ENCODE measurements at places on chromosomes 1 and 21. TPM values are rescaled to one million over a fixed set of nuclear protein-coding genes. Genes with fewer than 3 reads are reported as not detected.
A peak's percentile ranks its signal among the peaks of the same experiment; 100 is the strongest.

DNA sequence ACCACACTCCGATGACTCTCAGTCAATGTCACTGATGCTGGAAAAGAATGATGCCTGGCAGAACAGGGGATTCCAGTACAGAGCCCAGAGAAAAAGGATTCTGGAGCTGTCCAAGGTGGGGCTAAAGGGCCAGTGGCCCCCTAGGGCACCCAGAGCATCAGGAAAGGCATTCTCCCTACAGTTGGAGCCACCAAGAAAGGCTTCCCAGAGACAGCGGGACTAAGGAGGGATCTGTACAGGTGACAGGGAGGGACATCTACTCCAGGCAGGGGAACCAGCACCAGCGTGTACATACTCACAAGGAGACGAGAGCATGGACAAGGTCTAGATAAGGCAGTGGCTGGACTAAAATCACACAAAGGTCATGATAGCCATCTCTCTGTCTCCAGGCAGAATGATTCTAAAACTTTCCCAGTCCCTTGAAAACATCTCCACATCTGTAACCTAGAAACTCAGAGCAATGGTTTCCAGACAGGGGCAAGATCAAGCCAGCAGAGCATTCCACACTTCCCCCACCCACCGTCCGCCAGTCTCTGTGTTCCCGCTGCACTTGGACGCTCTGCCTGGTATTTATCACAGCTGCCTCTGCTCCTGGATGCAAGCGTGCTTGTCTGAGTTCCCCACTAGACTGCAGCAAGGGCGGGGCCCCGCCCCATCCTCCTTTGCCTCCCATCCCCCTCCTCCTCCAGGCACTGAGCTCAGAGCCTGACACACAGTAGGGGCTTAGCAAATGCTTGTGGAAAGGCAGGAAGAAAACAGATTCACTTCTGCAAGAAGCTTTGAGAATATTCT, 111.6 kb upstream of the ZC3H12A start:
- no peak for DNase-seq

DNA sequence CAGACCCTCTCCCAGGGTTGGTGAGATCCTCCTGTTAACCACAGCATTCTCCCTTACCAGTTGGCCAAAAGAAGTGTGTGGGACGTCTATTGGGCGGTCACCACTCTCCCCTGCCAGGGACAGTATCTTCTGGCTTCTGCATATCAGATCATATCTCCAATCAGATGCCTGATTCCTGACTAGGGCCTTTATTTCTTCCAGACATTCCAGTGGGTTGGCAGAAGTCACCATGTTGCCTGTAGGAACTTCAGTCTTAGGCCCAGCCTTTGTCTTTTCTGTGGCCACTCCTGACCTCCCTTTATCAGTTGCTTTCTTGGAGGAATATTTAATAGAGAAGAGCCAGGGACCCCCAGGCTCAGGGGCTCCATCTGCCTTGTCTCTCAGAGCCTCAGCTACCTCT, 130.4 kb upstream of the F3 start:
- DNase-seq, result no peak

DNA sequence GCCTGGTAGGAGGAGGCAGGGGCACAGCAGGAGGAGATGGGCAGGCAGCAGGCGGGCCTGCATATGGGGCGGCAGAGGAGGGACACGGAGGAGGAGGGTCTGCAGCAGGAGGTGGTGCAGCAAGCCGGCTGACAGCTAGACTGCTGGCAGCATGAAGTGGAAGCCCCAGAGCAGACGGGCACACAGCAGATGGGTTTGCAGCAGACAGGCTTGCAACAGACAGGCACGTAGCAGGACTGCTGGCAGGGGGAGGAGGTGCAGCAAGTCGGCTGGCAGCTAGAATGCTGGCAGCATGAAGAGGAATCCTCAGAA, 615 bp downstream of the KRTAP10-5 start:
- no peak for DNase-seq

DNA sequence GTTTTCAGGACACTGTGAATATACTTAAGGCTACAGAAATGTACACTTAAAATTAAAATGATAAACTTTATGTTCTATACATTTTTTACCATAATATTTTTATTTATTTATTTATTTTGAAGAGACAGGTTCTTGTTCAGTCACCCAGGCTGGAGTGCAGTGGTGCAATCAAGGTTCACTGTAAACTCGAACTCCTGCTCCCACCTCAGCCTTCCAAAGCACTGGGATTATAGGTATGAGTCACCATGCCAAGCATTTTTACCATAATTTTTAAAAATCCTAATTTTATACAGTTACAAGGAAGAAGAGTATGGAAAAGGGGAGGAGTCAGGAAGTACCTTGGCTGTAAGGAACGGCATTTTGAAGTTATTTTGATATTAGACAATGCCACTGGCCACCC, 23.6 kb upstream of the ANGPTL3 start:
- no peak for DNase-seq

GRCh38 chr1:210633636-210634035, 304.9 kb downstream of the HHAT start:
- no peak for DNase-seq

DNA sequence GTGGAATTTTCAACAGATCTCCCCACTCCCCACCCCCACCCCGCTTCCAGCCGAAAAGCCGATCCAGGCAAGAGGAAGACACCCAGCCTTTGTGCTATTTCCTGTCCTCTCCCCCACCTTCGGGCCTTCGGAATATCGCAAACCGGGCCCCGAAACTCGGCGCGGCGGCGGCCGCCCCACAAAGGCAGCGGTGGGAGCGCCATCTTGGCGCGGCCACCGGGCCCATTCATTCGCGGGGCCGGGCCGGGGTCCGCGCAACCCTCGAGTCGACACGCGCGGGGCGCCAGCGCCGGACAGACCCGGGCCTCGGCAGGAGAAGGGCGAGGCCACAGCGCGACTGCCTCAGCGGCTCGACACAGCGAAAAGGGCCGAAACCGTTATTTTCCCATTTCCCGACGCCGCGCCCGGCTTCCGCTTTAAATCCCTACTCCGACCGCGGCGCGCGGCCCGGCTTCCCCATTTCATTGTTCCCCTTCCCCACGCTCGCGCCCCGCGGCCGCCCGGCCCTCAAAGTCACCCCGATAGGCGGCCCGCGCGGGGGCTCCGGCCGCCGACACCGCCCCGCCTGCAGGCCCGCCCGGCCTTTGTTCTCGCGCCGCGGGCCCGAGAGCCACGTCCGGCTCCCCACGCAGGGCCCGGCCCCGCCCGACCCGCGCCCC, 911 bp downstream of the GNB1 start:
- peak; percentile 41 for DNase-seq

- DNase-seq, result peak; percentile 52
Observed at GRCh38 chr21:29372063-29372802, 73.5 kb downstream of the BACH1 start.

DNA sequence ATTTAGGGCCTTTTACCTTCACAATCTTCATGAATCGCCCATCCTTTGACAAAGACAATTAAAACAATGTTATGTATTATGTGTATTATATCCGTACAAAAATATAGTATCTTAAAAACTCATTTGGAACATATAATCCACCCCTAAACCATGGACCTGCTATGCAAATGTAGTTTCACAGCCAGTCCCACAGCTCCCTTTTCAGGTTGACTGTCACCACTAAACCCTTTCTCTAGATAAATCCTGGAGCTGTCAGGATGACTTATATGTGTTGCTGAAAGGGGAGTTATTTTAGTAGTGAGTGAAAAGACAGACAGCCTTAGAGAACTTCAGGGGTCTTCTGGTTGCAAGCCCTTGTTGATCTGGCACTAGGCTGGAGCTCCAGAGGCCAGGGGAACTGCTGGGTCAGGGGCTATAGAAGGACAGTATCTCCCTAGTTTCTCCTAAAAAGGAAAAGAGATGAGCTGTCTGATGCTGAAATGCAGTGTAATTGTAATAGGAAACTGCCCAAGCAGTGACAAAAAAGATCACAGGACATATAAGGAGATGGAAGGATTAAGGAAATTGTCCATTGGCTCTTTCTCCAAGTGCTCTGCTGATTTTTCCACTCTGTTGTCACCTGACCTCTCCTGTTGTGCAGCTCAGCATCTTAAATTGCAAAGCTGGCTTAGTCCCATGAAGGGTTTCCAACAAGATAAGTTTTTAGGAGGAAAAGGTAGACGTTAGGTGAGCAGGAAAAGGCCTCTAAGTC, 127.7 kb downstream of the S1PR1 start:
- no peak for DNase-seq

GRCh38 chr1:224203243-224204016, 20.4 kb downstream of the DEGS1 start:
- no peak for DNase-seq

- DNase-seq, result peak; percentile 52
Observed at GRCh38 chr1:160205242-160206035, at the start of gene PEA15. PEA15 (plus strand) TSS chr1:160205384; CDS start chr1:160211545, 6,161 bp downstream.

- DNase-seq, result no peak
Observed at GRCh38 chr1:67359592-67359991, 51.9 kb downstream of the IL12RB2 start.

GRCh38 chr1:80457409-80457808, 1343.3 kb upstream of the ADGRL2 start:
- peak; percentile 4 for DNase-seq

- peak; percentile 56 for DNase-seq
Observed at GRCh38 chr1:204074274-204075138, 1.6 kb downstream of the SOX13 start.

DNA sequence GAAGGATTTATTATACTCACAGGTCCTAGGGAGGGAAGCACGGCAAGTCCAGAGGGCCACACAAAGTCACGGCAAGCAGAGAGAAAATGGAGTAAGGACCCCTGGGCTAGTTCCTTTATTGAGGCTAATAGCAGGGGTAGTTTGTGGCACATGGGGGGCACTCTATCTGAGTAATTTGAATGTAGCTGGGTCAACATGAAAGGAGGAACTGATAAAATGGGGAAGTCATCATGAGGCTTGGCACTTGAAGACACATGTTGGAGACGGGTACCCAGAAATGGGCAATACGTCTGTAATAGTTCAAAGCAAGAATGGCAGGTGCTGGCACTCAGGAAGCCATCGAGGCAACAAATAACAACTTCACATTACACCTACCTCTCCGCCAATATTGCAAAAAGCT, 1136.4 kb downstream of the MRPL39 start:
- DNase-seq, result no peak

DNA sequence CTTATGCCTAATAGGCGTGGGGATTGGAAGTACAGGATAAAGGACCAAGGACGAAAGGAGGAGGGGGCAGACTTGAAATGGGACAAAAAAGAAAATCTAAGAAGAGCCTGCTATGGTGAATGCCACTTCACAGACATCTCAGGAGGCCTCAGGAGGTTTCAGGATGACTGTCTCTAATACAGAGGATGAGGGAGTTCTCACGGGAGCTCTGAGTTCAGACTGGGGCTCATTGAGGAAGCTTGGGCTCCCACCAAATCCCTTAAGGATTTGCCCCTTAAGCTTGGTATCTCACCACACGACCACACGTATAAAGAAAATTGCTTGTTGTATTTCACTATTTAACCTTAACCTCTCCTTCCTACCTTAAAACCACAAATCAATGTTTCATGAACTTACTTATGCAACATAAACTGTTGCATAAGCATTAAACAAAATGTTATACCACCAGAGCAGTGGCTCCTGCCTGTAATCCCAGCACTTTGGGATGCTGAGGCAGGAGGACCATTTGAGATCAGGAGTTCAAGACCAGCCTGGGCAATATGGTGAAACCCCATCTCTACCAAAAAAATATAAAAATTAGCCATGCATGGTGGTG, 12.4 kb downstream of the SLC30A1 start:
- no peak for DNase-seq

GRCh38 chr1:26035959-26036755, 9.8 kb downstream of the SLC30A2 start:
- DNase-seq, result peak; percentile 60

DNA sequence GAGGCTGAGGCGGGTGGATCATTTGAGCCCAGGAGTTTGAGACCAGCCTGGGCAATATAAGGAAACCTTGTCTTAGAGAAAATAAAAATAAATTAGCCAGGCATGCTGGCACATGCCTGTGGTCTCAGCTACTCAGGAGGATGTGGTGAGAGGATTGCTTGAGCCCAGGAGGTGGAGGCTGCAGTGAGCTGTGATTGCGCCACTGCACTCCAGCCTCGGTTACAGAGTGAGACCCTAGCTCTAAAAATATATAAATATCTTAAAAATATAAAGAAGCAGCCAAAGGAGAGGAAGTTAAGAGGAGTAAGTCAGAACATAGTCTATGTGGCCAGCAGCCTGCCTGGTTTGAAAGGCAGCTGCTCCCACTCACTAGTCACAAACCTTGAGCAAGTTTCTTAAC, 4.5 kb upstream of the IL10RB start:
- no peak for DNase-seq

DNA sequence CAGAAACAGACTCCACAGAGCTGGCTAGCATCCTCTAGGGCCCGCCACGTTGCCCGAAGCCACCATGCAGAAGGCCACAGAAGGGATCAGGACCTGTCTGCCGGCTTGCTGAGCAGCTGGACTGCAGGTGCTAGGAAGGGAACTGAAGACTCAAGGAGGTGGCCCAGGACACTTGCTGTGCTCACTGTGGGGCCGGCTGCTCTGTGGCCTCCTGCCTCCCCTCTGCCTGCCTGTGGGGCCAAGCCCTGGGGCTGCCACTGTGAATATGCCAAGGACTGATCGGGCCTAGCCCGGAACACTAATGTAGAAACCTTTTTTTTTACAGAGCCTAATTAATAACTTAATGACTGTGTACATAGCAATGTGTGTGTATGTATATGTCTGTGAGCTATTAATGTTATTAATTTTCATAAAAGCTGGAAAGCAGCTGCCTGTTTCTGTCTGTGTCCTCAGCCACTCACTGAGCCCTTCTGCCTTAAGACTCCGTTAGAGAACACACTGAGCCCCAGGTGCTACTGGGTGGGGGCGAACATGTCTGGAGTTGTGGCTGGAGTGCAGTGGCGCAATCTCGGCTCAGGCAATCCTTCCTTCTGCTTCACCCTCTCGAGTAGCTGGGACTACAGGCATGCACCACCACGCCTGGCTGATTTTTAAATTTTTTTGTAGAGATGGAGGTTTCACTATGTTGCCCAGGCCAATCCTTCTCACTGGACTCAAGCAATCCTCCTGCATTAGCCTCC, 14.8 kb downstream of the MFSD2A start:
- peak; percentile 83 for DNase-seq

- no peak for DNase-seq
Observed at GRCh38 chr1:231274119-231274825, 33.3 kb downstream of the GNPAT start.

DNA sequence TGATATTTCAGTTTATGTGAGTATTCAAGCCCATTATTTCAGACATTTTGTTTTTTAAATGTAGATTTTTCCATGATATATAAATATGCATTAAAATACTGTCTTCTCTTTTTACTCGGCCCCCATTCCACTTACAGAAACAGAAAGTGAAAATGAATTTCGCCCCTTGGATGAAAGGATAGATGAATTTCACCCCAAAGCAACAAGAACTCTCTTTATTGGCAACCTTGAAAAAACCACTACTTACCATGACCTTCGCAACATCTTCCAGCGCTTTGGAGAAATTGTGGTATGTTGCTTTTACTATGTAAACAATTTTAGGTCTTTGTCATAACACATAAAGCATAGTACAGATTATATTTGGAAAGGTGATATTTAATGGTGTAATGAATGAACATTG, 59.9 kb downstream of the ZBTB17 start:
- no peak for DNase-seq

- no peak for DNase-seq
Observed at GRCh38 chr1:172700556-172700955, 41.7 kb downstream of the FASLG start.

GRCh38 chr21:16078382-16078781, 348.6 kb downstream of the USP25 start:
- DNase-seq, result no peak

RSPO1 gene
- total RNA-seq, result not detected

HTR6 gene
- total RNA-seq, result not detected

ZNF670 gene
- 4.1 TPM for total RNA-seq

F5 gene
- total RNA-seq, result not detected

OR2L3 gene
- 0.17 TPM for total RNA-seq

TBX19 gene
- total RNA-seq, result 0.67 TPM

CIART gene
- 13.2 TPM for total RNA-seq

NCAM2 gene
- not detected for total RNA-seq

CR2 gene
- total RNA-seq, result not detected

EPHA2 gene
- 77.3 TPM for total RNA-seq

All from mammary epithelial cell (primary cell).